NCI-H510A treated with DMSO at 0.1 percent for 48 hours (cell line): ENCODE measurements at places on chromosomes 7 and 10.
A peak's percentile ranks its signal among the peaks of the same experiment; 100 is the strongest.

DNA sequence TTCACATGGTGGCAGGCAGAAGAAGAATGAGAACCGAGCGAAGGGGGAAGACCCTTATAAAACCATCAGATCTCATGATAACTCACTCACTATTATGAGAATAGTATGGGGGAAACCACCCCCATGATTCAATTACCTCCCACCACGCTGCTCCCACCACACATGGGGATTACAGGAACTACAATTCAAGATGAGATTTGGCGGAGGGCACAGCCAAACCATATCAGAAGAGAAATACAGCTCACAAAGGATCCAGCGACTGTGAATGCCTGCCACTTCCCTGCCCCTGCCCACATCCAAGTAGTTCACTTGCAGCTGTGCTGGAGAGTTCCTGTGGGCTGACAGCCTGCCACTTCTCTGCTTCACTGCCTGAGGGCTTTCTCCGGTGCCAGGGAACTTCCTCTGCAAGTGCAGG lies 148.7 kb downstream of the C7orf25 start:
- DNase-seq = no peak

DNA sequence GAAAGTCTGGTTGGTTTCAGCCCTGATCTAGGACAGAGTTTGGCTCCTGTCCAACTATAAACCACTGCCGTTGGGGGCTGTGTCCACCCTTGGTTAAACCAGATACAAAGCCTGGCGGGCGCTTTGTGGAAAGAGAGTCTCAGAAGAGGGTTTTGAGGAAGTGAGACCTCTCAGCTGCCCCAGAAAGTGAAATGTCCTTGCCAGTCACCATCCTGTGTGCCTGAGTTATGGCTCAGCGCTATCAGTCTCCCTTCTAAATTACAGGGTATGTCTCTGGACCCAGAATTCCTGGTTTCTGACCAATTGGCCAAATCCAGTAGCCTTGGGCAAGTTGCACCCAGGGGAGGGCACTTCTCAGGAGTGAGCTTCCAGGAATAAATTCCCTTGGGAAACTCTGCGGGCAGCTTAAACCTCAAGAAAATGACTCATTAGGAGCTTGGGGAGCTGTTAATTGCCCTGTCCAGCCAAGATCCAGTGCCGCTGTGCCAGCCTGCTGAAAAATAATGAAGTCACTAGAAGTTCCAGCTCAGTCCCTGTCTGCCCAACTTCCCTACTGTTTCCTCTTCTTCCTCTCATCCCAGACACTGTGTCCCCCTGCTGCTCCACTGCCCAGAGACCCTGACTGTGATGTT lies 66.7 kb upstream of the PDZD8 start:
- no peak for DNase-seq

DNA sequence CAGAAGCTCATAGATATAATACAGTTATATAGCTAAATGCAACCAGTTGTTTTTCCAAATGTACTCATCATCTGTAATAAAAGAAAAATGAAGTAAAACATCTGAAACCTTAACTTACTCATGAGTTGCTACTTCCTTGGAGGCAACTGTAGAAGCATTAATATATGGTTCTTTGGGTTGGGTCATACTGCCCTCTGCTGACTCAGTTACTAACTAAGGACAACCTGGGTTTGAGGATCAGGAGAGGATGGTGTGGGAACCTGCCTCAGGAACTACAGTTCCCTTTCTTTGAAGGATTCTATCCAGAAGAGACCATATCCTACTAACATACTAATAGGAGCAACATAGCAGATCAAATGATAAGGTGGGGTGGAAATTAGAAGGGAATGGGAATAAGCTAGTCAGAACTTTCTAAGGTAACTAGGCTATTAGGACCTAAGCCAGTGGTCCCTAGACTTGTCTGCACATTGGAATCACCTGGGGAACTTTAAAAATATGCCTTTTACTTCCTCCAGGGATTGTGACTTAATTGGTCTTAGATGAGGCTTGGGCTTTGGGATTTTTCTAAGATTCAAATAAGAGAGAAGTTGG lies 20.7 kb downstream of the COX15 start:
- peak; percentile 72 for DNase-seq

DNA sequence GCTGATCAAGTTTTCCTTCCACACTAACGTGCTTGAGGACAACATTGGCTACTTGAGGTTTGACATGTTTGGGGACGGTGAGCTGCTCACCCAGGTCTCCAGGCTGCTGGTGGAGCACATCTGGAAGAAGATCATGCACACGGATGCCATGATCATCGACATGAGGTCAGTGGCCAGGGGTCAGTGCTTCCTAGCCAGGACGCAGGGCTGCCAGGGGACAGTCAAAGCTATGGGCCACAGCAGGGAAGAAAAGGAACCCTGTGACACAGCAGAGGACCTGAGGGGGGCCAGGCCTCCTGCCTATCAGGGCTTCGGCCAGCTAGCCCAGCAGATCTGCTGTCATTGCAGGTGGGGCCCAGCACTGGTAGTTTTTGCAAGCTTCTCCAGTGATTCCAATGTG lies 5.2 kb downstream of the RBP3 start:
- DNase-seq = no peak

DNA sequence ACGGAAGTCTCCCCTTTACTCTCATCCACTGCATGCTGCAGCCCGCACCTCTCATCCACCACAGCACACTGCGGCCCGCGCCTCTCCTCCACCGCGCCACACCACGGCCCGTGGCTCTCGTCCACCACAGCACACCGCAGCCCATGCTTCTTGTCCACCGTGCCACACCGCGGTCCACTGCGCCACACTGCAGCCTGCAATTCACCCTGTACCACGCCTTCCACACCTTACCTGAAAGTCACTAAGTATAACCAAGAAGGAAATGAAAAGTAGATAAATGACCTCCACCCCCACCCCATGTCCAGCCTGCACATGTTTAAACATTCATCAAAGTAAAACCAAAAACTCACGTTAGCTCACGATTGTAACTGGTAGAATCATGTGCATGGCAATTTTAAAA lies 176.1 kb downstream of the DIP2C start:
- DNase-seq = no peak

DNA sequence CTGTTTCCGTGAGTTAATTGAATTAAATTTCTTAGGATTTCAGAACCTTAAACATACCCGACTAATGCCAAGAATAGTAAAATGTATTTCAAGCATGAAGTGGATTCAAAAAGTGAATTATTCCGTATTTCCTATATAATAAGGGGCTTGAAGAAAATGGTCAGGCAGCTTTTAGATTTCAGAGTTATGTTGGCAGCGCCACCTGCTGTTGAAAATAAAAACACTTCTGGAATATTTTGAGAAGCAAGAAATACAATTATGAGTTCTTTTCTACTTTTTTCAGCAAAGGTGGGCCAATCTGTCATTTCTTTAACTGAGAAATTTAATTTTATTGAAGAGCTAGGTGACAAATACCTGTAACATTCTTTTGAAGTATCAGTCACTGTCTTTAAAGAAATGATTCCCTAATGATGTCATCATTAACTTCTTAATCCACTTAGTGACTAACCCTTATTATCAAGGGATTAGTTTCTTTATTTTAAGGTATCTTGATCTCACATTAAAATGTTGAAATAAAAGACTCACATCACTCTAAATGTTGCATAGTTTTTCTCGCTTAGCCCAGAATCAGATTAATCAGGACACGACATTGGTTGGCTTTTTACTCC lies 36.6 kb upstream of the AGR3 start:
- peak; percentile 70 for DNase-seq

GRCh38 chr10:119542988-119543813 lies 682 bp upstream of the RGS10 start:
- peak; percentile 61 for DNase-seq

DNA sequence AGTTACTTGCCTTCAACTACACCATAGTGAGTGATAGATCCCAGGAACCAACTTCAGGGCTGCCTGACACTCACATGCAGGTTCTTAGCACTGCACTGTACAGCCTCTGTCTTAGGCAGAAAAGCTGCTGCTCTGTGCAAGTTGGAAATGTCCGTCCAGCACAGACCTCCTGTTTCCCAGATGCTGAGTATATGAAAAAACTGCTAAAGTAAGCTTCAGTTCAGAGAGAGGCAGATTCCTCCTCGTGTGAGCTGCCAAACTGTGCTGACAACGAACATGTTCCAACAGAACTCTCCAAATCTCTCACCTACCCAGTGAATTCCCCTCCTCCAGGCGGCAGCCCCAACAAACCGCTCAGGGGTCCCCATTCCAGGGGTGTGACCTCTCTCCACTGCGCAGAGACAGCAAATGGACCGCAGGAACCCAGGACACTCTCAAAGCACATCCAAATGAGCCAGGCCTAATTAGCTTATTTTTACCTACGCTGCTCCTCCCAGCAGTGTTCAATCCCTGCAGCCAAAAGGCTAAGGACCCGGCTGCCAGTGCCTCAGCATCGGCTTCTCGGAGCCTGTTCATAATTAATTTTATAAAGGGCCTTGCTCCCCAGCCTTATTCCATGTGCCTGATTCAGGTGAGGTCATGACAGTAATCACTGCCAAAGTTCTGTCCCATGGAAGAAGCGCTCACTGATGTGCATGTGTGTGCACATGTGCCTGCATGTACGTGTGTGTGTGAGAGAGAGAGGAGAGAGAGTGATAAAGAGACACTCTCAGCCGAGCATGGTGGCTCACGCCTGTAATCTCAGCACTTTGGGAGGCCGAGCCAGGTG lies 159.5 kb upstream of the AUTS2 start:
- DNase-seq = no peak

DNA sequence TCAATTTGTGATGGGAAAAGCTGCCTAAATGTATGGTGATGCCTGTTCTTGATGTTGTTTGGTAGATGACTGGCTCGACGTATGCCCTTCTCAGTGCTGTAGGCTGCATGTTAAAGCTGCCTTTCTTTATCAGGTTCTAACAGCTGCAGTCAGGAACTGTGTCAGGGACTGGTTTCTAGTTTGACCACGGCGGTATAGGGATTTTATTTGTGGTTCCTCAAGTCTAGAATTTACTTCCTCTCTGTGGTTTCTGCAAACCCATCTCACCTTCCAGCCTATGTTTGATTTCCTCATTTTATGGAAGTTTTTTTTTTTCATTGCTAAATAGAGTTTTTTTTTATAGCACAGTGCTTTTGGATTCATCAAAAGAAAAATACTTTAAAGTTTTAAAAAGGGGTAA lies 26.5 kb downstream of the LMTK2 start:
- no peak for DNase-seq

DNA sequence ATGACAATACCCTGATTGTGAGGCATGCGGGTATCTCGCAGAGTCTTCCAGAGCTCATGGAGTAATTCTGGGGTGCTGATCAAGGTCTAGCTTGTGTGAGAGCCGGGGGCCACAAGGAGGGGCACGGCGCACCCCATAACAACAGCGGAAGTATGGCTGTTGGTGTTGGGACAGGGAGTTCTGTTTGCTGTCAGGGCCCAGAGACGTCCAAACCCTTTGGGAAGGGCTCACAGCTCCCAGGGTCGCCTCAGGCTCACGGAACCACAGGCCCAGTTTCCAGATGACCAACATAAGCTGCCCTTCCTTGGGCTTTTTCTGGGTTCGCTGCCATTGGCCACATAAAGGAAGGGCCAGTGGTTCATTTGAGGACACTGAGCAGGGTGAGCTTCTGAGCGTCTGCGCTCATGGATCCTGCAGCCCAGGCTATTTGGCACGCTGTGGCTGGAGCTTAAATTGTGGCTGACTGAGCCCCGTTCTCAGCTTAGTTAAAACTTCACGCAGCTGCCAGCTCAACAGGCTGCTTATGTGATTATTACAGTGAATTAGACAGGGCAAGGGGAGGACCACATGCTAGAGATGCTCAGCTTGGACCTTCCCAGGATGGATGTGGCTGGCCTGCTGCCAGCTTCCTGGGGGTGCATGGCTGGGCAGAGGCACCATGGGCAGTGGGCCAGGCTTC lies 92.3 kb downstream of the DNAJB6 start:
- DNase-seq = no peak

GRCh38 chr7:98278936-98279335 lies 2.5 kb upstream of the BRI3 start:
- peak; percentile 7 for DNase-seq

DNA sequence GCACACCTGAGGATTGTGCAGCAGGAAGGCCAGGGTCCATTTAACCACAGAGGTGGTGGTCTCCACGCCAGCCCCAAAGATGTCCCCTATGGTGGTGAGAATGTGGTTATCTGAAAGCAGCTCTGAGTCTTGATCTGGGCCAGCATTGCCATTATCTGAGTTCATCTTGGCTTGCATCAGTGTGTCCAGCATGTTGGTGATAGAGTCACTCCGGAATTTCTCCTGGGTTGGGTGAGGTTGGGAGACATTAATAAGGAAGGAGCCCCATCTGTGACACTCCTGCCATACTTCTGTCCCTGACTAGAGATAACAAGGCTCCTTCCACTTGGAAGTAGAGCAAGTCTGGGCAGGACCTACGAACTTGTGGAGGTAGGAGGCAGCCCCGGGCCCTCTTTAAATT lies 4.2 kb downstream of the CYP17A1 start:
- DNase-seq = no peak

GRCh38 chr10:103451831-103452505 lies at the start of gene CALHM2:
TSS of gene CALHM2 (minus strand) at chr10:103452370. CDS start at chr10:103449941, 2,429 bp downstream.
- DNase-seq = peak; percentile 73
